Cortex of kidney (tissue), 1 donor: ENCODE measurements at places on chromosomes 7 and 10.

GRCh38 chr7:125670926-125671572 lies 741.4 kb upstream of the POT1 start:
- DNase-seq, result no peak

DNA sequence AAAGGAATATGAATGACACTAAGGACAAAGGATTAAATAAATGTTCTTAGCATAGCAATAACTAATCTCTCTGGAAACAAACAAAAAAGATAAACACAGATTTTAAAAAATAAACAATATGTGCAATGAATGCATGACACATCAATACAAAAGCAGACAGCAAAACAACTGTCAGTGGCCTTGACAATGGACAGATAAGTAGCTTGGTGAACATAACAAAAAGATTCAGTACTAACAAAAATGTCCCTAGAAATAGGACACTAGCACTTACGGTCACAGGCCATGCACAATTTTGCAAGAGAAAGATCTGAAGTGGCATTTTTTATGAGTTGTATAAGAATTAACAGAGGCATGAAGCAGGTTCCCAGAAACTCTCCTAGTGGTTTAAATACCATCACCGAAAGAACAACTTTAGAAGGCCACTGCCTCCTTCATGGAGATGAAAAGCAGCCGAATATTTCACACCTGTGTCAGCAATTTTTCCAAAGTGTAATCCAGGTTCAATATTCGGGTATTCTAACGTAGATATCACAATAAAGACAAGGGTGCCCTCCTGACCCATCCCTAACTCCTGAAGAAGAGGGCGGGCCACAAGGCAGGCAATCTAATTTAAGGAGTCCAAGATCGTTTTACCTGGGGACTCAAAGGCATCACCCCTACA lies 231.3 kb upstream of the MKLN1 start:
- no peak for DNase-seq

- no peak for DNase-seq
Observed at GRCh38 chr7:47763063-47763974, 181.4 kb upstream of the TNS3 start.

DNA sequence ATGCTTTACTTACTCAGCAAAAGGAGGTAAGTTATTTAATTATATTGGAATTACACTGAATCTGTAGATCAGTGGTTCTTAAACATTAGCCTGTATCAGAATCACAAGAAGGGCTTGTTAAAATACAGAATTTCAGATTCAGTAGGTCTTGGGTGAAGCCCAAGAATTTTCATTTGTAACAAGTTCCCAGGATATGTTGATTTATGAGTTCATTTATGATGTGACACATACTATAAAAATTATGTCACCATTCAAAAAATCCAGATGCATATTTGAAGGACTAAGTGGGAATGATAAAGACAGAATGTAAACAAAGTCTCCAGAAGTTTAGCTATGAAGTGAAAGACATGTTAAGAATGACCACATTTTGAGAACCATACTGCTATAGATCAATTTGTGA lies 52.3 kb downstream of the HECTD2 start:
- DNase-seq, result no peak

- DNase-seq, result no peak
Observed at GRCh38 chr10:30915146-30915545, 116.5 kb downstream of the ZNF438 start.

DNA sequence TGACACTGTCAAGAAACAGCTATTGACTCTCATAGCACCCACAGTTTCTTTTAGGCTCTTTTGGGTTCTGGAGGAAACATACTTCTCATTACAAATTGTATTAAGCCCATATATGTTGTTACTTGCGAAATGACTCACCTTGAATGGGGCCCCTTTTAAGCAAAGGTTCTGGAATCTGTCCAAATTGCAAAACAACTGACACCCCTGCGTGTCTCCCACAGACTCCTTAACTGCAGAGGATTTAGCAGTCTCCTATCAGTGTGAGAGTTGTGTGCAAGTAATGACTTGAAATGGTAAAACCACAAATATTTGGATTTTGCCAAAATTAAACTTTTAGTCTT lies 192.3 kb downstream of the DNAJC1 start:
- DNase-seq, result no peak

DNA sequence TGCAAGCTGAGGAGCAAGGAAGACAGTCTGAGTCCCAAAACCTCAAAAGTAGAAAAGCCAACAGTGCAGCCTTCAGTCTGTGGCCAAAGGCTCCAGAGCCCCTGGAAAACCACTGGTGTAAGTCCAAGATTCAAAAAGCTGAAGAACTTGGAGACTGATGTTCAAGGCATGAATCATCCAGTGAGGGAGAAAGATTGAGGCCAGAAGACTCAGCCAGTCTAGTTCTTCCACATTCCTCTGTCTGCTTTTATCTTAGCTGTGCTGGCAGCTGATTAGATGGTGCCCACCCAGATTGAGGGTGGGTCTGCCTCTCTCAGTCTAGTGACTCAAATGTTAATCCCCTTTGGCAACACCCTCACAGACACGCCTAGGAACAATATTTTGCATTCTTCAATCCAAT lies 20.1 kb upstream of the MDFIC start:
- no peak for DNase-seq

- DNase-seq, result no peak
Observed at GRCh38 chr10:101292194-101293006, 61.6 kb upstream of the BTRC start.
